ENCODE measurements at places on chromosomes 2 and 18. TPM values are rescaled to one million over a fixed set of nuclear protein-coding genes. Genes with fewer than 3 reads are reported as not detected.

PSME4 gene
- total RNA-seq, result 61.3 TPM

NEURL3 gene
- total RNA-seq, result not detected

TUBA3E gene
- 1.2 TPM for total RNA-seq

ABCB11 gene
- 0.03 TPM for total RNA-seq

PIEZO2 gene
- total RNA-seq, result 0.46 TPM

PRSS56 gene
- total RNA-seq, result not detected

Measured in cardiac septum (tissue), 1 donor.